ENCODE measurements at places on chromosomes 11 and 22.

GRCh38 chr22:31585161-31585859 is 76.7 kb downstream of the PISD start:
- no peak for DNase-seq

- DNase-seq: no peak
Observed at GRCh38 chr22:41401781-41402648, 20.3 kb downstream of the TEF start.

DNA sequence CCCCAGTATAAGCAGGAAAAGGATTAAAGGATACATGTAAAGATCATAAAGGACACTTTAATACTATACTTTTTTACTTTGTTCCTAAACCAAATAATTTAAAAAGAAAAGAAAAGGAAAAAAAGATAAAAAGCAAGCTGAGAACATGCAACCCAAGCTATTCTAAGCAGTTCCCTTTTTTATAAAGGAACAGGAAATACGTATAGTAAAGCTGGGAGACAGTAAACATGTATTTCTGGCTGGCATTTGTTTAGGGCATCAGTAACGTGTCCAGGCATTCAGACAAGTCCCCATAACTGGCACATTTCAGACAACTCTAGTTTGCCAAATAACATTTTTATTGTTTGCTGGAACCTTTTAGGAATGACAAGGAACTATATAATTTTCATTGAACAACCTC is 24.9 kb downstream of the BCO2 start:
- DNase-seq: no peak

- DNase-seq: no peak
Observed at GRCh38 chr11:48366365-48366764, at the start of gene OR4C5. TSS of gene OR4C5 (minus strand) at chr11:48366465. CDS start at chr11:48366465, 0 bp downstream.

DNA sequence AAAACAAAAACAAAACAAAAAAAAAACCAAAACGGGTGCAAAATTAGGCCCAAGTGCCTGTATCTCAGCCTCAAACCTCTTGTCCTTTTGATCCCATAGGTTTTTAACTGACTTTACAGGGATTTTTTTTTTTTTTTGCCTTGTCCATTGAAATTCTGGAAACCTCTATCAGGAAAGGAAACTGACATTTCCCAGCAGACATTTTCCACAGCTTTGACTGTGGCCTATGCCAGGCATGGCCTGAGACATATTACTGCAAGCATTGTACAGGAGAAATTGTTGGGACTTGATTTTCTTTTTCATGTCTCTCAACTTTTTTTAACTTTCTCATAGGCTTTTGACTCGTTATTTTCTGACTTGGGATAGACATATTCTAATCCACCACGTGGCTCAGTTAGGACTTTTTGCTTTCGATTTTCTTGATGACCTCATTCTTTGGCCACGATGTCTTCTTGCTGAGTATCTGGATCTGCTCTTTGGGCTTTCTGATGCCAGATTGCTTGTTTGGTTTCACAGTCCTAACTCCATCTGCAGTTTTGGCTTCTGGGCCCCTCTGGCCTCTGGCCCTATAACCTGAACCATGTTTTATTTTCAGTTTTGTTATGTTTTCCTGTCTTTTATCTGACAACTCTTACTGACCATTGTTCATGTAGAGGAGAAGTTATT is 336.1 kb upstream of the C11orf87 start:
- no peak for DNase-seq

- no peak for DNase-seq
Observed at GRCh38 chr11:18310800-18311340, 11.1 kb downstream of the HPS5 start.

- no peak for DNase-seq
Observed at GRCh38 chr22:48137640-48138039, 1375.2 kb downstream of the TBC1D22A start.

DNA sequence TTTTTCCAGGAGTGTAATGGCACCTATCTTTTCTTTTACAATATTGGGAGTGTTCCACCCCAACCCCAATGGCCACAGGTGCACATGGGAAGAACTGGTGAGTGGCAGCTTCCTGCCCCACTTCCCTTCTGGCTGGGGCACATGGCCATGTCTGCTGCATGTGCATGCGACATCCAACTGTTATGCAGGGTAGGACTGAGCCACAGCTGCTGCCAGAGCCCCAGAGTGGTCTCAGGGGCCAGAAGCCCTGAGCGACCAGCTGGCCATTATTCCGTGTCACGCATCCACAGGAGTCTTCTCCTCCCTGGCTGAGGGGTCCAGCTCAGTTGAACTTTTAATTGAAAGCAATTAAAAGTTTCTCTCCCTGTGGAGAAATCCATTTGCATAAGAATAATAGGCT is 8.7 kb upstream of the GLYAT start:
- DNase-seq: no peak

DNA sequence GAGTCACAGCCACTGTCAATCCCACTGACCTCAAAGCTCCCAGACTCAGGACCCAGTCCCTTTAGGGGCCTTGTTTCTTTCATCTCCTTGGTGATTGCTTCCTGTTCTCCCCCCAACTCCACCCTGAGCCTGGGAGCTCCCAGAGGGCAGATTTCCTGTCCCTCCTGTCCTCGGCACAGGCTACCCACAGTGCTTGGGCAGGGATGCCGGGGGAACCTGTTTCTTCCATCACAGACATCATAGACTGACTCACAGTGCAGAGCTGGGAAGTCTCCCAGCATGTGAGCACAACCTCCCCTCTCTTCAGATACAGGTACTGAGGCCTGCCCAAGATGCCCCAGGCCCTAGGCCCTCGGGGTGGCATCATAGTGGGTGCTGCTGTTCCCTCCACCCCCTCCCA is 16.6 kb downstream of the TRIM29 start:
- DNase-seq: no peak

GRCh38 chr22:24436553-24436952 is 9.2 kb downstream of the ADORA2A start:
- DNase-seq: no peak

GRCh38 chr22:17874231-17874905 is 100.1 kb upstream of the BID start:
- no peak for DNase-seq

DNA sequence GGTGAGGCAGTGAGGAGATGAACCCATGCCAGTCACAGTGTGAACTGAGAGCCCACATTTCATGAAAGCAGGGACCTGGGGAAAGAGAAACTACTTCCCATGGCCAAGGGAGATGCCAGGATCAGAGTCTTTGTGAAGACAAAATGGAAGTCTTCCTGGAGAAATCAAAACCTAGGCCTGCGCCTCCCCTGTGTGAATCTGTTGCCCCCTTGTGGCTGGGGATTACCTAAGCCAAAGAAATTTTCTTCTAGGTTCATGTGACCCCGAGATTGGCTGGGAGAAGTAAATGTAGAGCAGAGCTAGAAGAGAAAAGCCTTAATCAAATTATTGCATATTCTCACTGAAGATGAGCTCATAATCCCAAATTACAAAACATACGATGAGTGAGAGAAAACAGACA is 1075.3 kb downstream of the TBC1D22A start:
- DNase-seq: peak; percentile 21

GRCh38 chr22:19941365-19942082 is at the start of the genes COMT and TXNRD2:
TSS of gene COMT (plus strand) at chr22:19941772. CDS start at chr22:19962527, 20,755 bp downstream.
TSS of gene TXNRD2 (minus strand) at chr22:19941818. CDS start at chr22:19941803, 15 bp downstream.
- peak; percentile 81 for DNase-seq

DNA sequence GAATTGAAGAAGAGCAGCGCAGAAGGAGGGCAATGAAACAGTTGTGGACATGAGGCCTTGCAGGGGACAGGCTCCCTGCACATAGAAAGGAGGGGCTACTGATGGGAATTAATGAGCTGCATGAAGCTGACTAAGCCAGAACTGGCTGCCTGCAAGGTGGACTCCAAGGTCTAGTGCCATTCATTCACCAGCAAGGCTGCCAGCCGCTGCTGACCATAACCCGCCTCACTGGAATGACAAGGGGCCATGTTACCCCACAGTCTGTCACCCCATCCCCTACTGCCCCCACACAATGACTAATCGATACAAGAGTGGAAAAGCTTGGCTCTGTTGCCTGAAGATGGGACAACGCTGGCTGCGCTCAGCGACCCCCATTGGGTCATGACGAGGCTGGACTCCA is 44.6 kb downstream of the SPATA19 start:
- no peak for DNase-seq

GRCh38 chr11:65459552-65459951 is 37.0 kb downstream of the NEAT1 start:
- DNase-seq: no peak

- DNase-seq: no peak
Observed at GRCh38 chr11:1234054-1234720, 11.3 kb downstream of the MUC5B start.

GRCh38 chr11:29200791-29201562 is 815.9 kb downstream of the KCNA4 start:
- no peak for DNase-seq

GRCh38 chr11:11409224-11409623 is 56.2 kb upstream of the CSNK2A3 start:
- DNase-seq: no peak

DNA sequence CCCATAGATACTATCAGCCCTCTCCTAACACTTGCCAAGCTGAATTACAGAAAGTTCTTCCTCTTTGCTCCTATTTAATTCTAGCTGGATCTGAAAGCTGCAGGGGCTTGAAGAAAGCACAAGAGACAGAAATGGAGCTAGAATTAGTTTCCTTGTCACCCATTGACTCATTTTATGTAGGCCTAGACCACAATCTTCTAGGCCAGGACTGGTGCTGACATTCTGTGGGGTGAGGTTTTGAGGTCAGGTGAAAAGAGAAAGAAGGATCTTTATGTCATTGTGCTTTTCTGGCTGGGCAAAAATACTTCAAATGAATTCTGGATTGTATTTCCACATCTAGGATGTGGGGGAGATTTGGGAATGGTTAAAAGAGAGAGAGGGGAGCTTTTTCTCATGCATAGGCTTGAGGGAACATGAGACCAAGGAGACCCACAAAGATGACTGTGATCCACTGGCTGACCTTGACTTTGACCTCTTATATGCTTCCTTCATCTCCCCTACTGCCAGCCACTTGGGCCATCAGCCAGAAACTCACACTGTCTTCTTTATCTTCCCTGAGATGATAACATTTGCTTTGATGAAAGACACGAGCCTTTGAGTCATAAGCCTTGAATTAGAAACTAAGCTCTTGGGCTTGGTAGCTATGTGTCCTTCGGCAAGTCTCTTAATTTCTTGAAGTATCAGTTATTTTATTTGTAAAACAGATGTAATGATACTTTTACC is 274.9 kb upstream of the CADM1 start:
- no peak for DNase-seq

DNA sequence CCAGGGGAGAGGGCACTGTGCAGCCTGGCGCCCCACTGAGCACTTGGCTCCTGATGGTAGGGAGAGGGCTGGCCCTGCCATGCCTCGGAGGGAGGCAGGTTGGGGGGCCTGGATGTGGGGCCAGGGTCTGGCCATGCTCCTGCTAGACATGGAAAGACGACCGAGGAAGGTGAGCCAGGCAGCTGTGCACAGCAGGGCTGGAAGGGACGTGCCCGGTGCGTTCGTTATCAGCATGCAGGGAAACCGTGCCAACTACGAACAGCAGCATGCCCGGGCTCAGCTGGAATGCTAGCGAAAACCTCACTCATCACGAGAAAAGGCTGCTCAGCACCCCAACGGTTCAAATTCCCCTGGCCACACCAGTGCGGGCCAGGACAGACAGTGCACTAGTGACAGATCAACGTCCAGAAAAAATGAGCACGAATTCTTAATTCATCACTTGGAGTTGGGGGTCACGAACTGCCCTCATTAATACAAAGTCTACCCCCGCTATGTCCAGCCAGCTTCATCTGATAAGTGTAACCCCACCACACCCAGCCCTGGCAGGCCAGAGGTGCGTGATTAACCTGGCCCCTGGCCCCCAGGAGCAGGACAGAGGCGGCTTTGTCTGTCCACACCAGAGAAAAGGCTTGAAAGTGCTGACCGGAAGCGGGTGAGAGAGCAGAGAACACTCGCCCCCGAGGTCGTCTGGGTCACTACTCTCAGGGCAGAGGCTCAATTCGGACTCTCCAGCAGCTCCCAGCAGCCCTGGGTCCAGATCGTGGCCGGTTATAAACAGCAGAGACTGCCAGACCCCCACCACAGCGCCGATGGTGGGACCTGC is 84.2 kb downstream of the CELSR1 start:
- no peak for DNase-seq

DNA sequence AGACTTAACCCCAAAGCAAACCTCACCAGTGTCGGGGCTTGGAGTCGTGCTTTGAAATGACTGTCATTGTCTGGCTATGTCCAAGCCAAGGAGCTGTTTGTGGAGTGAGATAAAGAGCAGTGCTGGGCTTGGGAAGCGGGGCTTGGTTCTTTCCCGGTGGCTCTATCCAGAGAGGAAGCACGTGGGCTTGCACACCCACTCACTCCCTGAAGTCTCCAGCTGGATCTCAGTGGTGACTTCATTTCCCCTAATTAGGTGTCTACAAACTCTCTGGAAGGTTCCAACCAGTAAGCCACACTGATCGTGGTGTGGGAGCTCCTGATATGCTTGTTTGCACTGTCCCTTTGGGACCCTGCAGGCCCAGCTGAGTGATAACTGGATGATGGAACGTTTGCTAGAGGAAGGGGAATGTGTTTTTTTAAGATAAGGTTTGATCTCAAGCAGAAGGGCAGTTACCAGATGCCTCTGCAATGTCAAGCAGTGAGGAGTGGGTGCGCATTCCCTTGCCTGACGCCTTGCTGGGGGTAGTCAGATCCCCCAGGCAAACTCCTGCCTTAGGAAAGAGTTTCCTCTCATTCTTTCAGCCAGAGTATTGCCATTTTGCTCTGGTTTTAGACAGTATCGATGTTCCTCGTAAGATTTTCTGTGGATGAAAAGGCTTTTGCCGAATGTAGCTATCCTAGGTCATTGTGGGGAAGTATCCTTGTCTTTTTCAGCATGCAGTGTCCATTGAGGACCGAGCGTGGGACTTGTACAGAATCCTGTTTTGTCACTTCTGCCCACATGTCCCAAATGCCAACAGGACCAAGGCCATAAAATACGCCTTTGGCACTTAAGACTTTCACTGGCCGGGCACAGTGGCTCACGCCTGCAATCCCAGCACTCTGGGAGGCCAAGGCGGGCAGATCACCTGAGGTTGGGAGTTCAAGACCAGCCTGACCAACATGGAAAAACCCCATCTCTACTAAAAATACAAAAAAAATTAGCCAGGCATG is 90.9 kb downstream of the MICAL2 start:
- DNase-seq: no peak

DNA sequence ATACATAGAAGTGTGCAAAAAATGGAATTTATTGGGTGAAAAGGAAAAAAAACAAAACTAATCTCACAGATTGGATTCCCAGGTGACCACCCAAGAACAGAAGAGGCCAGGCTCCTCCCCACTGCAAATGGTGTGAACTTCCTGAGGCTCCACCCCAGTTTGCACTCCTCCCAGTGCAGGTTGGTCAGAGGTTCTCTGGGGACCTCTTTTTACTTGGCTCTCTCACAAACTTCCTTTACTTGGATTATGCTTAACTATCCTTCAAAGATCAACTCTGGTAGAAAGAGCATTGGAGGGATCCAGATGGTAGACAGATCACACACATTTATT is 138.9 kb upstream of the CCDC90B start:
- no peak for DNase-seq

GRCh38 chr11:96715208-96715607 is 325.4 kb downstream of the JRKL start:
- DNase-seq: no peak

GRCh38 chr22:45869340-45869847 is 107.6 kb downstream of the WNT7B start:
- peak; percentile 14 for DNase-seq

Measured in activated T-cell treated with anti-CD3 and anti-CD28 coated beads, Interleukin-2, amount 50 U/mL, for 48 hours (primary cell).